ENCODE measurements at places on chromosomes 16 and 17.

GRCh38 chr17:57595426-57595825 lies 149.7 kb downstream of the CCDC182 start:
- no peak for DNase-seq

GRCh38 chr17:30236297-30236624 lies 764 bp upstream of the SLC6A4 start:
- DNase-seq = no peak

DNA sequence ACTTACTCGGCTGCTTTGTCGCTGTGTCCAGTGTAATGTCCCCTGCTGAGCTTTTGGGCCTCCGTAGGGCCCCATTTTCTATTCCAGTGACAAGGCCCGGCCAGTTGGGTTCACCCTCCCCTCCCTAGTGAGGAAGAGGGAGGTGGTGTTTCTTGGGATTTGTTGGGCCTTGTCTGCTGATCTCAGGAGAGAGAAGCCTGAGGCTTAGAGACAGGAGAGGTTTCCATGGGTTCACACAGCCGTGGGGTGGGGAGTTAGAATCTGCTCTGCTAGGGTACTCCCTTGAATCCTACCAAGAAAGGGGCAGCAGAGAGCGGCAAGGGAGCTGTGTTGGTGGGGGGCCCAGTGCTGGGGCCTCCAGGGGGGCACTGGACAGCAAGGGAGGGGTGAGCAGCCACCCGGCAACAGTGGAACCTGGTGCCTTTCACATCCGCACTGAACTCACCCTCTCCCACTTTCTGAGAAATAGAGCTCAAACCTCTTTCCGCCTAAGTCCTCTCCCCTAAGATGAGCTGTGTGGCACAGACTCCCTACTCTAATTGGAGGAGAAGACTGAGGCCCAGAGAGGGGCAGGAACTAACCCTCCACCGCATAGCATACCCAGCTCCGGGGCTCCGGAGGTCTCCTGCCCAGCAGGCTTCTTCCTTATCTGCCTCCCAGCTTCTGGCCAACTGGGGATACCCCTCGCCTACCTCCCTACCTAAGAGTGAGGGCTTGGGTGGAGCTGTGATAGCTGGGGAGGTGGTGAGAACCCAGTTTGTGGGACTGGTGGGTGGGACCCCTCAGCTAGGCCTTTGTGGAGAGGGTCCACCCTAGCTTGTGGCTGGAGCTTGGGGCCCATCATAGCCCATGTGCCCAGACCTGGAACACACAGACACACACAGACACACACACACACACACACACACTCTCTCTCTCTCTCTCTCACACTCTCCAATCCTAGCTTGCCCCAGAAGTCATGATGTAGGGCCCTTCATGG lies 6.8 kb downstream of the TBKBP1 start:
- DNase-seq = no peak

DNA sequence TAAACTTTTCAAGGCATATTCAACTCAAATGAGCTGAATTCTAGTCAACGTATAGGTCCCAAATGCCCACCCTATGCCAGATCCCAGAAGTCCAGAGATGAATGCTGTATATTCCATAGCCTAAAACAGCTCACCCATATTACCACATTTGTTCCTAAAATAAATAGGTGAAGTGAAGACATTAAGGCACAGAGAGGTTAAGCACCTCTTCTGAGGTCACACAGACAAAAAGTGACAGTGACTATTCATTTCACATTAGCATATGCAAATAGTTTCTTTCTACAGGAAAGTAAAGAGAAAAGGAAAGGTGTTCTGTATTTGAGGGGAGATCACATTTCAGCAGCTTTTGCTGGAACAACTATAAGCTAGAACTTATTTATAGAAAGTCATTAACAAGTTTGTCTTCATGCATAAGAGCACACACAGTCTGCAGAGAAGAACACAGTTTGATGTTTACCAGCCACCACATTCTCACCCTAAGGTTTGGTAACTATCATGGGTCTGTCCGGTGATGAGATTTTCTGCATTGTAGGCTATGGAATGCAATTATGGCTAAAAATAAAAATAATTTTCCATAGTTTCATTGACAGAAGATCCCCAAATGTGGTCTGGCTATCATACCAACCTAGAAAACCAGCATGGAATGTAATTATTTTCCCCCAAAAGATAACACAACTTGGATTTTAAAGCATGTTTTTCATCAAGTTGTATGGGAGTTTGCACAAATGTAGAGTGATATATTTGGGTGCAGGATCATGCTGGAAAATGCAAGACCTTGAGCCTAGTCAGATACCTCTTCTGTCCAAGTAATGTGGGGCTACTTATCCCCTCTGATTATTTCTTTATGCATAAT lies 402.1 kb downstream of the UTP18 start:
- no peak for DNase-seq

DNA sequence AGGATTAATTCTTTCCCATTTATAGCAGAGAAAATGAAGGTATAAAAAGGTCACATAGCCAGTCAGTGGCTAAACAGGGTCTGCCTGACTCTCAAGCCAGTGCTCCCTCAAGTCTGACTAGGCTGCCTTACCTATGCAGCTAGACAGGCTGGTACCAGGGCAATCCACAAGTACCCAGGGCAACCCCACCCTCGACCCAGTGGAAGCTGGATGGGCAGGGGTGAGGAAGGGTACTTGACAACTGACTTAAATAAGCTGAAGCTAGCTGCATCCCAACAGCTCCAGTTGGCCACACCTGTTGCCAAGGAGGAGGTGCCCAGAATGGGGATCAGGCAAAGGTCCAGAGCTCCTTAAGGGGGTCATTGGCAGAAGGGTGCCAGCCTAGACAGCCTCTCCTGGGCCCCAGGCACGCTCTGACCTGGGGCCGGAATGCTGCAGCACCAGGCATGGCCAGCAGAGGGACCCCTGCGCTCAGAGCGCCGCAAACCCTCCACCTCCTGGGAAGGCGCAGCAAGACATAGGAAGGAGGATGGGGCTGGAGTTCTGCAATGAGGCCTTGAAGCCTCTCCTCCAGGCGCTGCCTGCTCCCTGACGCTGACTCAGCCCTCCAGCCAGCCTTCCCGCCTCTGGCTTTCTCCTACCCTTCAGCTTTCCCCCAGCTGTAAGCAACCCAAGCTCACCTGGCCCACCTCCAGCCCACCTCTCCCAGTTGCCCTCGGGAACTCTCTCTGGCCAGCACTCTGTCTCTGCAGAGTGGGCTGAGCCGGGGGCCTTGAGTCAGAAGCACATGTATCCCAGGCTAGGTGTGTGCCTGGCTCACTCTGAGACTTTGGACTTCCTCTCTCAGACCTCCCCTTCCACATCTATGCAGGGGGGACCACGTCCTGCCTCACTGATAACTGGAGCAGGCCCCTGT lies 28.8 kb downstream of the MPP2 start:
- no peak for DNase-seq

GRCh38 chr17:82663381-82664275 lies 15.4 kb upstream of the WDR45B start:
- no peak for DNase-seq

DNA sequence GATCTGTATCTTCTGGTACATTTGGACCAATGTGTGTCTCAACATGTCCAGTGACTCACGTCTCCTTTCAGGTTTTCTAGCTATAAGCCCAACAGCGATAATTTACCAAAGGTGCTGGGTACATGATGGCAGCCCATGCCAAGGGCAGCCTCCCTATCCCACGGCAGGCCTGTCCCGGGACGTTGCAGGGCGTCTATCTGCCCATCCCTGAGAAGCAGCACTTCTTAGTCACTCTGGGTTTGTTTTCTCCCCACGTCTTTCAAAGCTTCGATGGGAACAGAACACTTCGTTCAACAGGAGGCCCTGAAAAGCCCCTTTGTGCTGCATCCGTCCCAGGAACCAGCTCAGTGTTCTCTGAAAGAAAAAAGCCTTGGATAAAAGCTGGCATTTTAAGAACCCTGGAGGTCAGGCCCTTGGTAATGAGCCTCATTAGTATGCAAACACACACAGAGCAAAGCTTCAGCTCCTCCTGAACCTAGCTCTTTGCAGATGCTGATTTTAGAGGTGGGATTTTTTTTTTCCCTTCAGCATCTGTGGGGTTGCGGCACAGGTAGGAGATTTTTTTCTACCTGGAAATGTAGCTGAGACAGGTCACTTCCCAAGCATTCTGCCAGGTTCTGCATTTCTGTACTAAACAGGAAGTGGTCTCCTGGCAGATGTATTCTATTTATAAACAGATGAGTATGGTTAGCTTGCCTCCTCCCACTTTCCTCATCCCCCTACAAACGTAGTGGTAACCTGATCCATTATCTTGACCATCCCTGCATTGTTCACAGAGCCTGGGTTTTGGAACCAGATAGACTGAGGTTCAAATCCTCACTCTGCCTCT lies 17.5 kb upstream of the MT4 start:
- DNase-seq = no peak

- no peak for DNase-seq
These were observed 10.1 kb downstream of the DYNC1LI2 start for GRCh38 chr16:66741169-66741900.

GRCh38 chr16:74224828-74225612 lies 71.6 kb upstream of the PSMD7 start:
- DNase-seq = no peak

- DNase-seq = no peak
These were observed 10.1 kb downstream of the KRT39 start for GRCh38 chr17:40956401-40957254.

GRCh38 chr16:591892-592517 lies 2.1 kb downstream of the RAB40C start:
- DNase-seq = no peak

- DNase-seq = peak; percentile 43
These were observed 19.6 kb upstream of the KANSL1 start for GRCh38 chr17:46212634-46213435.

GRCh38 chr16:12625068-12625467 lies 178.6 kb downstream of the CPPED1 start:
- no peak for DNase-seq

- DNase-seq = no peak
These were observed 38.8 kb downstream of the NUP88 start for GRCh38 chr17:5380491-5381135.

- peak; percentile 19 for DNase-seq
These were observed 610 bp downstream of the PIK3R5 start for GRCh38 chr17:8964801-8965393.

- DNase-seq = no peak
These were observed 23.7 kb downstream of the CLEC3A start for GRCh38 chr16:78045865-78046581.

GRCh38 chr16:10942352-10943063 lies at the start of gene DEXI:
DEXI (minus strand) TSS chr16:10942468; CDS start chr16:10942005, 463 bp downstream.
- DNase-seq = peak; percentile 90

- no peak for DNase-seq
These were observed 23.2 kb upstream of the ANKFN1 start for GRCh38 chr17:56130026-56130425.

DNA sequence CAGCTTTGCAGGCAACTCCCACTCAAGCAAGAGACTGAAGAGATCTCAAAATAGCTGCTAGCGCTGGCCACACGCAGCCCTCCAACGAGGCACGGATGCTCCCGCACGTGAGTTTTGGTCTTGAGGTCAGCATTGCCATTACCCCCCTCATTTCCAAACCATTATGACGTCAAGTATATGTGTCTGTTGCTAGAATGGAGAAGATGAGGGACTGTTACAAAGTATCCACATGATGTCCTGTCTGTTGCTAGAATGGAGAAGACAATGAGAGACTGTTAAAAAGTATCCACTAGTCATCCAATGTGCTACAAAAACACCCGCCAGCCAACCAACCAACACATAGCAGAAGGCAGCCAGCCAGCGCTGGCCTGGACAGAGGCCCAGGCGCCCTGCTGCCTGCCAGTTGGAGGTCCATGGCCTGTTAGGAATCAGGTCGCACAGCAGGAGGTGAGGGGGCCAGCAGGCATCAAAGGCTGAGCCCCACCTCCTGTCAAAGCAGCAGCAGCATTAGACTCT lies 24.8 kb downstream of the KLHDC4 start:
- DNase-seq = no peak

DNA sequence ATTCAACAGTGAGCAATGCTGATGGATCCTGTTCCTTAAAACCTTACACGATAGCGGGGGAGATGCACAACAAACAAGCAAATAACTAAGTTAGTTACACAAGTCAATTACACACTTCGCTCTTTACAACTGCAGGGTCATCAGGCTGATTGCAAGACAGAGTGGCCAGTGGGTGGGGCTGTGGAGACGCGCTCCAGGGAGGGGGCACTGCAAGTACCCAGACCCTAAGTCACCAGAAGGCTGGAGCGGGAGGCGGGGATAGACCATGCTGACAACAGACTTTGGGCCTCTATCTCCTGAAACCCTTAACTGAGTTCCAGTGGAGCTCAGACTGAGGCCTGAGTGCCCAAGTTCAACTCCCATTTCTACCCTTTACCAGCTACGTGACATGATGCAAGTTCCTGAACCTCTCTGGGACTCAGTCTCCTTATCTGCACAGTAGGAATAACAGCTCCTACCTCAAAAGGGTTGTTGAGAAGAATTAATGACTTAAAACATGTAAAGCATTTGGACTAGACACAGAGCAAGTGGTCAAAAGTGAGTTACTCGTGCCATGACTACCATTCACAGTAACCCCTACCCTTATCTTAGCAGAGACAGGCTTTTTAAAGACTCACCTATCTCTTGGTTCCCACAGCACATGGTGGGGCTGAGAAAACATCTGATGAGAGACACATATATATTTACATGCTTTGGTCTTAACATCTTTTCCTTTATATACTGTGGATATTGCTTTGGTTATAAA lies 10.4 kb downstream of the CPPED1 start:
- no peak for DNase-seq

GRCh38 chr17:77619326-77619725 lies 339.2 kb upstream of the TNRC6C start:
- DNase-seq = no peak

DNA sequence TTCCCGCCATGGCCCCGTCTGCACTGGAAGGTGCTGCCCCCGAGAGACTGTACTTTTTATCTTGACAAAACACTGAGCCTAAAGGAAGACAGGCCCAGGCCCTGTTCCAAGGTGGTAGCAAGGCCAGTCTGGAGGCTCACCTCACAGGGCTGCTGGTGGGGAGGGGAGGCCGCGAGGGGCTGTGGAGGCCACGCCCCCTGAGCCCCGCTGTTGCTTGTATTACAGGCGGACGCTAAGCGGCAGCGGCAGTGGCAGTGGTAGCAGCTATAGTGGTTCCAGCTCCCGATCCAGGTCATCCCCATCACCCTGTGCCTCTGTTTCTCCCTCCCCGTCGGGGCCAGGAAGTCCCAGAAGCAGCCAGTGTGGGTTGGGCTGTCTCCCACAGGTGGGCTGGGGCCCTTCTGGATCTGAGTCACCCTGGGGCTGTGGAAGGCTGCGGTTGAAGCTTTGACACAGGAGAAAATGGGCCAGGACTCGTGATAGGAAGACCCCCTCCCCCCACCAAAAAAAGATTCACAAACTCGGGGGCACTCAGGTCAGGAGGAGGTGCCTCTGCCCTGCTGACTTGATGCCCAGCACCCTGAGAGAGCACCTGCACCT lies 13.3 kb upstream of the IL17C start:
- DNase-seq = peak; percentile 20

DNA sequence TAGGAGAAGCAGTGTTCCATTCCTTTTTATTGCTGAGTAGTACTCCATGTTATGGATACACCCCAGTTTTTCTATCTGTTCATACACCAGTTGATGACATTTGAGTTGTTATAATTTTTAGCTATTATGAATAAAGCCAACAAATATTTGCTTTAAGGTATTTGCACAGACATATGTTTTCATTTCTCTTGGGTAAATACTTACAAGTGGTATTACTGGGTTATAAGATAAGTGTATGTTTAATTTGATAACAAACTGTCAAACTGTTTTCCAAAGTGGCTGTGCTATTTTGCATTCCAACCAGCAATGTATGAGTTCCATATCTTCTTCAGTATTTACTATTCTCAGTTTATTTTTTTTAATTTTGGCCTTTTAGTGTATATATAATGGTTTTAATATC lies 27.7 kb upstream of the GFOD2 start:
- DNase-seq = no peak

Measured in T-helper 22 cell (primary cell).